ENCODE measurements at places on chromosomes 16 and 17.

DNA sequence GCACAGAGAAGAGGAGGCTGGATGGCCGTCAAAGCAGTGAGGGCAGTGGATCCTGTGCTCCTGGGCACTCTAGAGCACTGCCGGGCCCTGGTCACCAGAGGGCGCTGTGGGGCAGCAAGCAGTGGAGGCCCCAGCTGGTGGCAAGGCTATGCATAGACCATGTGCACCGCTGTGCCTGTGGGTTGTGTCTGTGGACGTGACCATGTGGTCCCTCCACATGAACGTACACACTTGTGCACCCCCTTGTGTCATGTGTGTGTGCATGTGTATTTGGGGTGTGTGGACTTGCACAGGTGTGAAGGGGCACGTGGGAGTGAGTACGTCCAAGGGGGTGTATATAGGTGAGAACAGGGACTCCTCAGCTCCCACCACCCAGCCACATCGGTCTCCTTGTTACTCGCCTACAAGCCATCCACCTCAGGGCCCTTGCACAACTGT, 4.4 kb upstream of the MAP2K3 start:
- peak; percentile 89 for DNase-seq

DNA sequence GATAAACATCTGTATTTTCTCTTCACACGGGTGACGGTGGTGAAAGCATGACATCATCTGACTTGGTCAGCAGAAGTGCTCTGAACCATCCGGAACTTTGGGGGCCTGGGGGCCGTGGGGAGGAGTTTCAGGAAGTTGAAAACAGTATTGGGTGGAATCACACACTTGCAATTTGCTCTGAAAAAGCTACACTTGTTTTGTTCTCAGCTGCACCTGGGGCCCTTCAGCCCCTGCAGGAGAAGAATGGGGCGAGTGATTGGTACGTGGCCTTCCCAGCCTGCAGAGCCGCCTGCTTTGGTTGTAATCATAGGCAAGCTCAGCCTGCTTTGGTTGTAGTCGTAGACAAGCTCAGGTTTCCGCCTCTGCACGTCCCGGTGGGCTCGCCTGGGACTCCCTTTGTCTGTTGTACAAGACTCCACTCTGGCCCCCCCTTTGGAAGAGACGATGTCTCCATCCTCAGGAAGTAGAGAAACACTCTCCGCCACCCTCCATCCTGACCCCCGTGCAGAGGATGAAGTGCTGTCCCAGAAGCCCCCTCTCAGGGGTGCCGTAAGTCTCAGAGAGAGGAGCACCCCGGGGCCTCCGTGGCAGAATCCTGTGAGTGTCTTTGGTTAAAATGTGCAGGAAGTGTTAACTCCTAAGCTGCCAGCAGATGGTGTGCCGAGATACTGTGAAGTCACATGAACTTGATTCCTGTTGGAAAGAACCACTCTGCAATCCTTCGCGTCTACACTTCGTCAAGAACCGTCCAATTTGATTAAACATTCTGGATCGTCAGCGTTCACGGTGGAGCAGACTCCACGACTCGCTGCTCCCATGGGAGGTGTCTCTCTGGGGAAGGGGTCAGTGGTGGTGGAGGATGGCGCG, 5.4 kb downstream of the BANP start:
- no peak for DNase-seq

DNA sequence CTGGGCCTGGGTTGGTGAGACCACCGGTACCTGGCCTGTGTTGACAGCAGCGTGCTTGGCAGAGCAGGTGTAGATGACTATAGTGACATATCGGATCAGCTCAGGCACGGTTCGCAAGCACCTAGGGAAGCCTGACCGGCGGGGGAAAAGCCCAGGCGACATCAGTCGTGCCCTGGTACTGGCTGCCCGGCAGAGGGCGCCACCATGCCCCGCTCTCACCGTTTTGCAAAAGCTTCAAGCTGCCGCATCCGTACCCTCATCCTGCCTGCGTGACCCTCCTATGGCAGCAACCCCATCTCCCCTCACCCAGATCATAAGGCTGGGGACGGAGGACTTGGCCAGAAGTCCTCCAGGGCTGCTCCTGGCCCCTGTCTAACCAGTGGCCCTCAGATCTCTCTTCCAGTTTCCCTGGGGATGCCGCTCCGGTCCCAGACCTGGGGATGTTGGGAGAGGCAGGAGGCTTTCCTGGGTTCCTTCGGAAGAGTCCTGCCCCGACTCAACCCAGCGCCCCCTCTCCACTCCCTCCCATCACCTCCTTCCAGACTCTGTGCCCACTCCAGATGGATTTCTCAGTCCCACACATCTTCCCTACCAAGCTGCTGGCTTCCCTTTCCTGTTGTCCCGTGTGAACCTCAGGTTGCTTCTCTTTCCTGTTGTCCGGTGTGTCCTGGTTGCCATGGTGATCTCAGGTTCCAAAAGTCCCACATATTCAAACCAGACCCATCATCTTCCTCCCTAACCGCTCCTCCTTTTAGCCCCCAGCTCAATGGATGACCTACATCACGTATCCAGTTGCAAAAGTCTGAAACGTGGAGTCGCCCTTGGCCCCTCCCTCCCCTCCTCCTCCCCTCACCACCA, 13.7 kb downstream of the ALOX12B start:
- peak; percentile 76 for DNase-seq

DNA sequence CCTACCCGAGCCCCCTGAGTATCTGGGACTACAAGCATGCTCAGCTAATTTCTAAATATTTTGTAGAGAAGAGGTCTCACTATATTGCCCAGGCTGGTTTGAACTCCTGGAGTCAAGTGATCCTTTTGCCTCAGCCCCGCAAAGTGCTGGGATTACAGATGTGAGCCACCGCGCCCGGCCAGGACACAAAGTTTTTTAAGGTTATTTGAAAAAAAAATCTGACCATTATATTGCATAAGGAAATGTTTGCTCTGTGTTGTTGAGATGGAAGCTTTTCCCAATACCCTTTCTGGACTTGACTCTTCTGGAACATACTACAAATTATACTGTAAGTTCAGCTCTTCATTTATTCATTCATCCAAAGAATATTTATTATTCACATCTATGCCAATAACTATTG, 133.3 kb upstream of the TMEM97 start:
- DNase-seq = no peak

DNA sequence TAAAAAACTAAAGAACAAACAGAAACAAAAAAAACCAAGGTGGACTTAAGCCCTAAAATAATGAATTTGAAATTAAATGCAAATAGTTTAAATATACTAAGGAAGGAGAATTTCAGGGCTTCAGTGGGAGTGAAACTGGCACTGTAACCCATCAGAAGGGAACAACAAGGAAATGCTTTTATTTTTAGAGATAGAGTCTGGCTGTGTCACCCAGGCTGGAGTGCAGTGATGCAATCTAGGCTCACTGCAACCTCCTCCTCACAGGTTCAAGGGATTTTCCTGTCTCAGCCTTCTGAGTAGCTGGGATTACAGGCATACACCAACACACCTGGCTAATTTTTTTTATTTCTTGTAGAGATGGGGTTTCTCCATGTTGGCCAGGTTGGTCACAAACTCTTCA, 625.2 kb upstream of the CDH8 start:
- DNase-seq = no peak

- DNase-seq = no peak
Observed at GRCh38 chr17:72646176-72646575, 446.3 kb downstream of the SLC39A11 start.

- DNase-seq = peak; percentile 76
Observed at GRCh38 chr16:79071424-79071823, 529.1 kb downstream of the MAF start.

DNA sequence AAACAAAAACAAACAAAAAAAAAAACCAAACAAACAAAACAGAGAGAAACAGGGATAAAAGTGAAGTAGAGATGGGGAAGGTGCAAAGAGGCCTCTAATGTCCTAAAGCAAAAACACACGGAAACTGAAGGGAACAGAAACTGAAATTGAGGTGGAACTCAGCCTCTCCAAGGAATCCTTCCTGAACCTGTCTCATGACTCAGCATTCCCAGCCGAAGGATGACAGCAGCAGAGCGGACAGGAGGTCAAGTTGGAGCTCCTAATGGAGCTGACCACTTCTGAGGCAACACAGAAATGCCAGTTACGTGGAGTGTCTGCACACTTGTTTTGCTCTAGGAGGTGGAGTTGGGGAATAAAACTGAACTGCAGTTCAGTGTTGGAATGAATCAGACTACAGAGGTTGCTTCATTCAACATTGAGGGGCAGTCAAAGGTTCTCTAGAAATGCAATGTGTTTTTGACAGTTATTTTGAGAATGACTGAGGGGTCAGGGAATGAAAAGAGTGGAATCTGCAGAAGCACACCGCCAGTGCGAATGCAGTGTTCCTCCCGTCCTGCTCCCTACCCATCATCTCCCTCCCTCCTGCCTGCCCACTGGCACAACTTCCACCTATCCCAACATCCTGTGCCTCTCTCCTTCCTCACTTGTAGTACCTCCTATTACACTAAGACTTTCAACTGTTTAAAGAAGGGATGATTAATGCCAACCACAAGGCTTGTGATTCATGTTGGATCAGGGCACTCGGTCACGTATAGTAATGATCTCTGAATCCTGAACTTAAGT, 6.3 kb downstream of the UBE2O start:
- no peak for DNase-seq

- DNase-seq = no peak
Observed at GRCh38 chr17:7018331-7018964, 4.4 kb upstream of the BCL6B start.

GRCh38 chr17:59047616-59048015, 59.1 kb downstream of the TRIM37 start:
- DNase-seq = no peak

DNA sequence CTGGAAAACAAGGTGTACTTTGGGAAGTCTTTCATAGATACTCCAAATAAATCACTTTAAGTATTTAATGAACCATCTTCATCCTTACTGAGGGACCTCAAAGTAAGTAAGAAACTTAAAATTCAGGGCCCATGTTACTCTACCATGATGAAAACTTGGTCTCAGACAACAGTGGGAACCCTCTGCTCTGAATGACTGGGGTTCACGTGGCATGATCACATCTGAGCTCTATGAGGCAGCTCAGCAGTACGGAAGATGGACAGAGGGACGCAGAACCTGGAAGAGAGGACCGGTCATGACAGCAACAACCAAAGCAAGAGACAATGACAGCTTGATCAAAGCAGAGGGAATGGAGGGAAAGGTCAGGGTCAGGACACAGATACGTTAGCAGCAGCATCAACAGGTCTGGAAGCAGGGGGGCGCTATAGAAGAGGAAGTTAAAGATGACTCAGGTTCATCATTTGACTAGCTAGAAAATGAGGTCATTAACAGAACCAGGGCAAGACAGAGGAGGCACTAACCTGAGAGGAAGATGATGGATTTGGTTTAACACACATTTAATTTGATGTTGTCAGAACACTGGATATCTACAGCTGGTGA, 9.5 kb downstream of the XPO6 start:
- DNase-seq = no peak

DNA sequence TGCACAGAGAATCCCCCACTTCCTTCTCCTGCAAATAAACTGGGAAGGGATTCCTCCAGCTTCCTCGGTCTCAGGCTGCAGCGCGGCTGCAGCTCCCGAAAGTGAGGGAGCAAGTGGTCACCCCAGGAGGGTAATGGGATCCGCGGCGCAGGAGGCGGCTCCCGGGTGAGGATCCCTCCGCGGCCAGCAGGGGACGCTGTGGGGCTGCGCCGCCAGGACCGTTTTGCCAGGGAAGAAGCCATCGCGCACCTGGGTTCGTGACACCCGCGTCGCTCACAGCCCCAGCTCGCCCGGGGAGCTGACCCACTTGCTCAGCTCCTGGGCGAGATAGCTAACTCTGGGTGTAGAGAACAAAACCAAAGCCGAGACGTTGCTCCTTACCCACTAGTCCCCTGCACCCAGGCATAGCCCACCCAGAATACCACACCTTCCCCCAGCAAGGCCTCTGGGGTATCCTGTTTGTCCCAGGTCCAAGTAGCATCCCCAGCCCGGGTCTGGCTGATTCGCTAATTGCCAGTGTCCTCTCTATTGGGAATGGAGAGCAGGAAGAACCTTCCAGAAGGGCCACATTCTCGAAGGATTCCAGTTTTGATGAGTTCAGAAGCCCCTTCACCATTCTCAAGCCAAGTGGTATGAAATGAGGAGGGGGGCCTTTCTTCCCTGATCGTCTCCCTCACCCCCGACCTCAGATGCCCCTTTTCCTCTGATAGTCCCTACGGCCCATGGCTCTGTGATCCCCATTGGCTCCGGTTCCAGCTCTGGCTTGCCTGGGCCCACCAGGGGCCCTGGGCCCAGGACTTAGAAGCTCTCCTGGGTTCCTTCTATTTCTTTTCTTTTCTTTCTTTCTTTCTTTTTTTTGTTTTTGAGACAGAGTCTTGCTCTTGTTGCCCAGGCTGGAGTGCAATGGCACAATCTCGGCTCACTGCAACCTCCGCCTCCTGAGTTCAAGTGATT, 14.1 kb downstream of the CYGB start:
- peak; percentile 84 for DNase-seq

DNA sequence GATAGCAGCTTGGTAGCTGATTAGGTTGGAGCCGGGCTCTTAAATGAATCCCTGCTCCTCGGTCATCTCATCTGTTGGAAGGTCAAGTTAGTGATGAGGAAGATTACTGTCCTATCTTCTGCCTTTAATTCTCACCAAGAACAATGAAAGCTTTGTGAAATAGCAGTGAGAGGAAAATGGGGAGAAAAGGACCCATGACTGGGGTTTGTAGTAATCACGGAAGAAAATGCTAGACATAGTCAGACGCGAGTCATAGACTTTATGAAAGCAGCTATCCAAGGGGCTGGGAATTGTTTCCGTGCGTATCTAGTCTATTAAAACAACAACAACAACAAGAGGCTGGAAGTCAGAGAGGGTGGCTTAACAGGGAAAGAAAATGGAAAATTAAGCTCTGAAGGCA, 18.3 kb downstream of the PIK3R5 start:
- DNase-seq = no peak

GRCh38 chr17:70961341-70961740, 792.0 kb downstream of the KCNJ2 start:
- DNase-seq = no peak

DNA sequence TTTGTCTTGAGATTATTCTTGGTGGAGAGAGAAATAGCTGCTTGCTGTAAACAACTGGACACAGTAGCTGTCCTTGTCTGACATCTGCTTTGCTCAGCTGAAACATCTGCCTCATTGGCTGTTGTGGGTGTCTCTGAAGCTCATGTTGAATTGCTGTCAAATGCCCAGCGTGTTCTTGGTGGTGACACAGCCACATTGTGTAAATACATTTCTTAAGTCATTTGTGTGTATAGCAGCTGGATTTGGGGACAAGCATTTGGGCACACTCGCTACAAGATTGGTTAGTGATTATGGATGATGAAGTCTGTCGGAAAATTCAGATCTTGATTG, 5.3 kb downstream of the FAM234A start:
- no peak for DNase-seq
